ENCODE measurements at places on chromosomes 7 and 10.

DNA sequence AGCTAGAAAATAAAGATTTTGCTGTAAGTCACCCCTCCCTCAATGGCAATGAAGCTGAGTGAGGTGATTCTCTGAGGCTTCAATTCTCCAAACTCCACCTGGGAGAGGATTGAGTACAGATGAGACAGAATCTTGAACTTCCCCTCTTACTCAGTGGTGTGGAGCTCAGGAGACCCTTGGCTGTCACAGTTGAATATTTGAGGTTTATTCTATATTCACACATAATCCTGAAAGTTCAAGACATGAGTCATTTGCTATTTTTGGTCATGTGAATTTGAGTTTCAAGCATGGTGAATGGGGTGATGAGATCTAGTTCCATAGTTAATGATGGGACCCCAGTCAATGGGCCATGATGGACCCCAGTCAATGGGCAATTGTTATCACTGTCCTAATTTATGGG lies 13.9 kb upstream of the TECTB start:
- DNase-seq: no peak

- no peak for DNase-seq
Observed at GRCh38 chr10:34998940-34999339, 91.2 kb downstream of the CUL2 start.

DNA sequence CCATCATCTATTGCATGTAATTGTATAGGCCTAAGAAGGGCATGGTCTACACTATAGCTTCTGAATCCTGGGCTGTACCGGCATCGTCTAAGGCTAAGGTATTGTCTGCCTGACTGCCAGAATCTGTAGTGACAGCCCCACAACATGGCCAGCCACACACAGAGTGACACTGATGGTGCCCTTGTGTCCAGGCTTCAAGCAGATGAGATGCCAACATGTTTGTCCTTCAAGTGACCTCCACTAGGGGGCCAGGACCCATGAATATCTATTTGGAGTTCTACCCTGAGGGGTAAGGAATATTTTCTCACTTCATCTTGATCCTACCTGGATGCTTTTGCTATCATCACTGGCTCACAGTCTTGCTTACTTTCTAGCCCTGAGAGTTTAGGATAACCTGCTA lies 1.5 kb downstream of the CYP3A7 start:
- DNase-seq: no peak

DNA sequence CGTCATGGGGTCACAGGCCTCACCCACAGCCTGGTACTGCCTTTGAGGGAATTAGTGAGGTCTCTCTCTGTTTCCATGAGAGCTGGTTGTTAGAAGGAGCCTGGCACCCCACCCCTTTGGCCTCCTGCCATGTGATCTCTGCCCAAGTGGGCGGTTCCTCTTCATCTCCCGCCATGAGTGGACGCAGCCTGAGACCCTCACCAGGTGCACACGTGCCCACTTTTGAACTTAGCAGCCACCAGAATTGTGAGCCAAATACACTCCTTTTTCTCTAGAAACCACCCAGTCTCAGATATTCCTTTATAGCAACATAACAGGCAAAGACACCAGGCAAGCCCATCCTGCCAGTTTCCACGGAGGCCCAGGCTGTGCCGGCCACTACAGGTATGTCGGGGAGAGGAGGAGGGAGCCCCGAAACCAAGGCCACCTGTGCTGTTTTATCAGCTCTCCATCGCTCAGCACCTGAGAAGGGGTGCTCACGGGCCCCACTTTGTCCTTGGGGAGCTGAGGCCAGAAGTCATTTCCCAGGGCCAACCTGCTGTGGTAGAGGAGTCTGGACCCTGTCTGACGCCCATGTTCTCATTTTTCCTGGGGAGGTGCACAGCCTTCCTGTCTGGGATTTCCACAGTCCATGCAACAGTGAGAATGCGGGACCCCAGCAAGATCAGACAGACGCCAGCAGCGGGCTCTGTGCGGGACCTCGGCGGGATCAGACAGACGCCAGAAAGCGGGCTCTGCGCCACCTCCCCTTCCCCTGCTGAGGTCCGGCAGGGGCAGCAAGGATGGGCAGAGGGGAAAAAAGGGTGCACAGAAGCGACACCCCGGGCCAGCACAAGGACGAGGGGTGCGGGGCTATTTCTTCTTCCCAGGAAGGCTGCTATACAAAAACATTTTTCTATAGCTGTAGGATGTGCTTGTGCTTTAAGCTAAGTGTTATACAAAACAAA lies 220.5 kb downstream of the ELFN1 start:
- no peak for DNase-seq

GRCh38 chr7:127629268-127629854 lies 11.4 kb upstream of the PAX4 start:
- DNase-seq: peak; percentile 50

DNA sequence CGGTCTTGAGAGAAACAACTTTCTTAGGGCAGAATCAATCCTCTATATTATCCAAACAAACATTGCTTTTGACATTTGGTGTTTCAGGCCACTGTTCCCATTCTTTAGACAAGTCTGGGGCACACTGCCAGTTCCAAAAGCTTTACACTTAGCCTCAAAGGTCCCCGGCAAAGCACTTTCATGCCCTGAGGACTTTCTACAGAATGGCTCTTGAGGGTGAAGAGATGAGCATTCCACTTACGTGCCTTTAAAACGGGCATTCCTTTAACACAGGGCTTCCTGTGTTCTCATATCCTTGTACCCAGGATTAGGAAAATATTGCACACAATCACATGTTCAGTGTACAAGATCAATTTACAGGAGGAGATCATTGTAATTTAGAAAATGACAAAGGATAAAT lies 13.1 kb upstream of the TMEM213 start:
- no peak for DNase-seq

DNA sequence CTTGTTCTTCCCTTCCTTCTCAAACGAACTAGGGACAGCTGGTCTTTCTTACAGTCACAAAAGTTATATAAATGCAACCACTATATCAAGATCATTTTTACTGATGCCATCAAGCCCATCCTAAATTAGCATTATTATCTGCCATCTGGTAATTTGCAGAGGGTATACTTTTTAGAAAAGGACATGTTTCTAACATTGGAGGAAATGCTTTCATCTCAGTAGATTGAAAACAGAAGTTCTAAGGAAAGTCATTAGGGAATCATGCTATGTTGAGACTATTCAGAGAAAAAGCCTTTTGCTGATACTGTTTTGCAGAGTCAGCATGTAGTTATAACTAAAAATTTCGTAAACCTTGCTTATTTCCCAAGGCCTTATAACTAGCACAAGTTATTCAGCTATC lies 146.7 kb downstream of the WNT2 start:
- no peak for DNase-seq

DNA sequence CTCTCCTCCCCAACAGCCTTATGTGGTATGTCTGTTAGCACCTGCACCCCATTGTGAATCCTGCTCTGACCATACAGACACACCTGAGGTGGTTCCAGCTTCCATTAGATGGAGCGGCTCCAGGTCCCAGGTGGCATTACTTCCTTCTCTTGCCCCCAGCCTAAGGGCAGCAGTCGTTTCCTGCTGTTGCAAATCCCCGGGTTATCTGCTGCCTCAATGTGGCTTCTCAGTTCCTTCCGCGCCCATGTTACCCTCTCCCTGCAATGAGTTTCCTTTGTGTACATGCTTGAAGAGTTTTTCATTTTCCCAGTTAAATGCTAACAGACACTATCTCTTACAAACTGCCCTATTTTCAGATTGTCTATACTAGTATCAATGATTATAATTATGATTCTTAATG lies 62.8 kb upstream of the PRKCQ start:
- no peak for DNase-seq
